Inflammatory macrophage (primary cell): ENCODE measurements at places on chromosomes 1 and 21.

- DNase-seq: no peak
Observed at GRCh38 chr1:152622803-152623202, at the start of gene LCE3A. TSS of gene LCE3A (minus strand) at chr1:152623103. CDS start at chr1:152623103, 0 bp downstream.

DNA sequence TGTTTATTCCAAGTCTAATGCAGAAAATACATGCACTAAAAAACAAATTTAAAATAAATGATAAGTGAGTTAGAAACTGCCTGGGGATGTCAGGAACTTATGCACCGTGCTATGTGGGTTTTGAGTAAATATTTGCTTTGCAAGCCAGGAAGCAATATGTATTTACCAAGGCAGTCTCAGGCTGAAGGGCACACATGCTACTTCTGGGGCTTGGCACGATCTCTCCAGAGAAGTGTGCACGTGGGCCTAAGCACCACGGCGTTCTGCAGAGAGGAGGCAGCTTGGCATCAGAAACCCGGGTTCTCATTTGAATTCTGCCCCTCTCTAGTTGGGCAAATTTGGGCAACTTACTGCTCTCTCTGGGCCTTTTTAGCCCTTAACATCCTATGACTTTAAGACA lies 72.6 kb upstream of the ROR1 start:
- no peak for DNase-seq

DNA sequence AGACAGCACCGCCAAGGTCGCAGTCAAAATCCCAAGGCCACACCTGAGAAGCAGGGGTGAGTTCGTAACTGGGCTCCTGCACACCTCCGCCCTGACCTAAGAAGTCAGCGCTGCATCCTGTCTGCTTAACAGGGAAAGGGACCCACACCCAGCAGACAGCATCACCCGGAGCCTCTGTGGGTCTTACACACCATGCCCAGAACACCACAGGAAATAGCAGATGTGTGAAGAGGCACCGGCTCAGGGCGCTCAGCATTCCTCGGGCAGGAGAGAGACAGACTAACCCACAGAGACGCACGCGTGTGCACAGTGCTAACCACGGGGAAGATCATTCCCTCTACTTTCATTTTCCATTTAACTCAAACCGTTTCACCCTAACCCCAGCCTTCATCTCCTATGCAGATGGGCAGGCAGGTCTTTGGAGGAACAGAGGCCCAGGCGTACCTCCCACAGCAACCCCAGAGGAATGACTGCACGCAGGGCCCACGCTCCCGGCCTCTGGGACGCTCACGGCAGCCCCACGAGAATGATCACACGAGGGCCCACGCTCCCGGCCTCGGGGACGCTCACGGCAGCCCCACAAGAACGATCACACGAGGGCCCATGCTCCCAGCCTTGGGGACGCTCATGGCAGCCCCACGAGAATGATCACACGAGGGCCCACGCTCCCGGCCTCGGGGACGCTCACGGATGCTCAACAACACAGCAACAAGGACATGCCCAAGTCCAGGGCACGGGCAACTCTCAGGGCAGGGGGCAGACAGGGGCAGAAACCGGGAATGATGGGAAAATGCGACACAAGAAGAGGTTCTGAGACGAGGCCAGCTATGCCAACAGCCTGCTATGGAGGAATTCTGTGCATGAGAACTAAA lies 20.9 kb downstream of the POFUT2 start:
- no peak for DNase-seq

GRCh38 chr1:95893921-95894320 lies 659.9 kb downstream of the RWDD3 start:
- DNase-seq: no peak

- DNase-seq: no peak
Observed at GRCh38 chr1:20069874-20070273, at the start of gene PLA2G5. TSS of gene PLA2G5 (plus strand) at chr1:20070194. CDS start at chr1:20084831, 14,637 bp downstream.

DNA sequence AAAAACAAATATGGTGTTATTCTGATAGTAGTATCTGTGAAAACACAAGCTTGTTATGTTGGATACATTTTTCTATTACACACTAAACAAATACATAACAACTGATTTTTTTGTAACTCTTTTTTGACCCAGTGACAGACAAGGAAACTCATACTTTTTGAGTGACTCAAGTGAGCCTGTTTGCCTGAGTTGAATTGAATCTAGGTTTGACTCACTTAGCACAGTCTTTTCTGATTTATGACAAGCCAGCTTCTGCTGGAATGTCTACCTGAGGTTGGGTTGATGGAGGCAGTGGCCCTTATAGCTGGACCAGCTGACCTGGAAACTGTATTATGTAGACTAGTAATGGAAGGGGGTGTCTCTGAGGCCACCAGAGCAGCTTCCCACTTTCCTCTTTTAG lies 4.2 kb upstream of the CLCA4 start:
- DNase-seq: no peak

GRCh38 chr1:68916221-68916902 lies 419.5 kb upstream of the DEPDC1 start:
- no peak for DNase-seq

DNA sequence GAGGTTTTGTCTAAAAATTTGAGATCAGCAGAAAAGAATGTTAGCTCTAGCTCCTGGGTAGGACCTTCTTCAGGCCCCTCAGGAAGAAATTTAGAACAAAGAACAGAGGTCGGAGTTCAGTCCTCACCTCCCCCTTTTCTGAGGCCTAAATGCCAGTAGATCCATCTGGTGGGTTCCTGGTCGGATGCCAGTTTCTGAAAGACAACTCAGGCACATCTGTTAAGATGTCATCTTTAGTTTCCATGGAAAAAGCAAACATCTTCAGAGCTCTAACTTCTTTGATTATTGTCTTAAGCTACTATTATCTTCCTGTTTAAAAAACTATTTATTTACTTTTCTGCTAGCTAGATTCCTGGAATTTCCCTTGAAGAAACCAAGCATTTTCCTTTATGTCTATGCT lies 37.1 kb upstream of the USP25 start:
- DNase-seq: no peak

DNA sequence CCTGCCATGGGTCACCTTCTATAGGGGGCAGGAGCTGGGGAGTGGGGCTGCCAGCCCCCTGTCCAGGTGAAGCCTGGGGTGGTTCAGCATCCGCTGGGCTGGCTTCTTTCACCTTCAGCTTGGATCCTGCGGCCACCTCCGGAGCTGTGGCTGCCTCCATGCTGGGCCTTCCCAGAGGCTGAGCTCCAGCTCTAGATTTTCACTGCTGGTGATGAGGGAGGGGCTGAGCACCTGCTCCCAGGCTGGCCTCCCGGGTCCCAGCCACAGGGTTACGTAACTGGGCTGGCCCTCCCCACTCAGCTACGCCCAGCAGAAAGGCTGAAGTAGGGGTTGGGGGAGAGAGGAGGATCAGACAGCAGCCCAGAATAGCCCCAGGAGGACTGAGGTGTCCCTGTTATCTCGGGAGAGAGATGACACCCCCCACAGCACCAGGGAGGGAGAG lies at the start of gene MYBPHL:
TSS of gene MYBPHL (minus strand) at position 180 of the 442 bp plus-strand sequence. CDS start at position 160, 20 bp downstream.
- DNase-seq: no peak

DNA sequence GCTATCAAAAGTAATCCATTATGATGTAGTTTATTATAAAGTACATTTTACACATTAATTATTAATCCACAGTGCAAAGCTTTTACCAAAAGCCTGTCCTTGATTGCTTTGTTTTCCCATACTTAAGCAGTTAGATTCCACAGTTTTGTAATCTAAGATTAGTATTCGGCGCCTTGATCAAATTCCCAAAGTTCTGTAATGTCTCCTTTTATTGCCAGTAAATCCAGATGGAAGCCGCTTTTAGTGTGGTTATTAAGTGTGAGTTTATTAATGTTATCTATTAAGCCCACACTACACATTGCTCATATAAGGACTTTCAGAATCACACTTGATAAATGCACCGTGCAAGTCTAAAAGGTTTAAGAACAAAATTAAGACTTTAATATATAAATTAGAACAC lies 199.2 kb upstream of the PKN2 start:
- DNase-seq: no peak

- no peak for DNase-seq
Observed at GRCh38 chr1:81129776-81130175, 671.0 kb upstream of the ADGRL2 start.

- DNase-seq: peak; percentile 3
Observed at GRCh38 chr1:22930240-22930912, 42.3 kb downstream of the LACTBL1 start.

DNA sequence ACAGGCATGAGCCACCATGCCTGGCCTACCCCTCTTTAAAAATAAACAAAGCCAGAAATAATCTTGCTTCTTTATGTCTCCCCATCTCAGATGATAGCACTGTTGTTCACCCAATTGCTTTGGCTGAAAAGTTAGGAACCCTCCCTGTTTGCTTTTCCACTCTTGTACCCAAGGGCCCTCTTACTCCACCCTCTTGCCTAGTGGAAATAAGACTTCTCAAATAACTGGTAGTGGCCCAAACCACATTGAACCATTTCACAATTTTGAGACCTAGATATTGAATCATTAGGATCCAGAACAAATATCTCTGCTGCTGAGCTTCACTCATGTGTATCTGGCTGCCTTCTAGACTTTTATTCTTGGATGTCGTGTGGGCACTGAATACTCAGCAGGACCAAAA lies 37.7 kb downstream of the RNF220 start:
- DNase-seq: no peak

GRCh38 chr1:119636491-119637089 lies 11.5 kb downstream of the ZNF697 start:
- no peak for DNase-seq

DNA sequence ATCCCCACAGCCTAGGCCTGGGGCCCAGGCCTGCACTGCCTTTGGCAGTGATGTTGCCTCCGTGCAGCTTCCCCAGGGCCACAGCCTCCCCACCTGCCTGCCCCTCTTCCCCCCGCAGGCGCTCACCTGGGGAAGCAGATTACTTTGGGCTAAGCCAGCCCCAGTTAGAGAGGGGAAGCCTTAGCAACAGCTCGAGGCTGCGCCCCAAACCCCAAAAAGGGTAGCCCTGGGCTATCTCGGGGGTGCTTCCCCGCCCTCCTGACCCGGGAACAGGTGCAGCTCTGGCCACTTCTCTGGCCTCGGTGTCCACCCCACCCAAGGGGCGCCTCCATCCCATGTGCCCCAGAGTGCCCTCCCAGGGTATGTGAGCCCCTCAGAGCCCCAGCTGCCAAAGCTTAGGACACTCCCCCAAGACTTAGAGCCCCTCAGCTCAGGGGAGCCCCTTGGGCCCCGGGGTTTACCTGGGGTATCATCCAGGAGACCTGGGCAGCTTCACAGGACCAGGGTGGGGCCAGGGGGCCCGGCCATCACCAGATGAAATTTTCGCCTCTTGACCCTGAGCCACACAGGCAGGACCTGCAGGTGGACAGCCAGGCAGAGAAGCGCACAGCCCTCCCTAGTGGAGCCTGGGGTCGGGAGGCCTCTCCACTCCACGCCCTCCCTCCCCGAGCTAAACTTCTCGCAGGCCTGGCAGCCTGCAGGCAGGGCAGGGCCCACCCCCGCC lies 3.3 kb upstream of the TTC34 start:
- DNase-seq: no peak

DNA sequence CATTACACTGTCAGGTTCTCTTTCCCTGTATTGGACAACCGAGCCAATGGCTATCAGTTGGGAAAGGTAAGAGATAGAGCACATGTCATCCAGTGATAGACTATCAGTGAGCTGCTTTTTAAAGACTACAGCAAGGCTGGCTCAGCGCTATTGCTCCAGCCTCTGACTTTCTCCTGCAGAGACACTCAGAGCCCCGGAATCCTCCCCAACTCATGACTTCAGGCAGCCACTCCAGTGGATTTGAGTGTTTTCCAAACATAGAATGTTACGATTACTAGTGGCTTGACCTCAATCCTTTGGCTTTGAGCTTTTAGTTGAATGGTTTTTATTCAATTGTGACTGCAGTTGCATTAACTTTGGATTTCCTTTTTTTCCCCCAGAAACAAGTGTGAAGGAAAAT lies 331.9 kb downstream of the DISC1 start:
- DNase-seq: no peak

DNA sequence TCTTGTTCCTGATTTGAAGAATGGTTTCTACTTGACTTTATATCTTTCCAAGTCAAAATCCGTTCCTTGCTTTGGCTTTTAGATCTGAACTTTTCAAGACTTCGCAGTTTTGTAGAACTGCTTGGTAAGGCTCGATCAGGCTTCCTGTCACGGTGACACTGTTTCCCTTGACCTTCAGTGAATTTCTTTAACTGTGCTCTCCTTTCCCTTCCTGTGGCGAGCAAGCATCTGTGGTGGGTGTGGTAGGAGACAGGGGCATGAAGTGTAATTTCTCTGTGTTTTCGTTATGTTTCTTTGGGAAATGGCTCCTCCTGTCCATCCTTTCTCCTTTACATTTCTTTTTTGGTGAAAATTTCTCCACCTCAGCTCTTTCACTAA lies 10.4 kb downstream of the STYXL2 start:
- no peak for DNase-seq

DNA sequence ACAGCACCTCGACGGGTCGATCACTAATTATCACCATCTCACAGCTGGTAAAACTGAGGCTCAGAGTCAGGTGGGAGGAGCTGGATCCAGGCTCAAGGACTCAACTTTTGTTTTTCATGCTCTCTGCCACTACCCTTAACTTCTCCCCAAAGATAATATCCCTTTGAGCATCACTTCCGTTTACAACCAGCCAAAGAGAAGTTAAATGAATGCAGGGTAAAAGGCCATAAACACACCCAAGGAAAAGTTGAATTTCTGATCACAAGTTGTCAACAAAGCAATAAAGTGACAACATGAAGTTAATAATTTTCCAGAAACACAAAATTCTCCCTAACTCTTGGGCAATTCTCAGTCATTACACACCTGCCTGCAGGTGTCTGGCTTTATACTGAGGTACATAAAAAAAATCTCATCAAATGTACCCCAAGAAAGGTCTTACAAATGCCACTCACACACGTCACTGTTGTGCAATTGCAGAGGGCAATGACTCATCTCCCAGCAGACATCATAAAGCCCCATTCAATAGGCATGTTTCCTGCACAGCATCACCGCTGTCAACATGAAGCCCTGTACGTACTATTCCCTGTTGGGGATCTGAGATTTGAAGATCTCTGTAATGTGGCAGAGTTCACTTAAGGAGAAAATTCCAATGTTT lies 3.4 kb downstream of the OR2T11 start:
- DNase-seq: peak; percentile 51

DNA sequence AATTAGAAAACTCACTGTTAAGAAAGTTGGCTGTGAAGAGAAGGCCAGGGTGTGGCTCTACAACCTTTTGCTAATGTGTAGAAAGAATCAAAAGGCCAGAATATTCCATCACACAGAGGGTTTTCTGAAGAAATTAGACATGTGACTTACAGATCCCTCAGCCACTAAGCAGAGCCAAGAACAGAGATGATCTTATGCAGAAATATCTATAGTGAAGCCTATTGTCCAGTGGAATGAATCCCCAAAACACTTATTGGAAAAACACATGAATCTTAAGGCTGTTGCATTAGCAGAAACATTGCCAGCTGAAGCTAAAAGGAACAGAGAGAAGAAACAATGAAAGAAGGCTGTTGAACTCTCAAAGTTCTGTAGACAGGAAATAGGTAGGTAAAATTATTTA lies 979.2 kb downstream of the MRPL39 start:
- DNase-seq: no peak

- DNase-seq: no peak
Observed at GRCh38 chr1:93965888-93966287, 56.7 kb upstream of the GCLM start.
